ENCODE measurements at places on chromosomes 12 and 14.

GRCh38 chr14:35558680-35559079, 24.7 kb downstream of the INSM2 start:
- DNase-seq: no peak

- no peak for DNase-seq
These were observed 220.2 kb downstream of the SLC41A2 start for GRCh38 chr12:104737791-104738301.

GRCh38 chr12:5467931-5468330, 36.0 kb downstream of the NTF3 start:
- no peak for DNase-seq

DNA sequence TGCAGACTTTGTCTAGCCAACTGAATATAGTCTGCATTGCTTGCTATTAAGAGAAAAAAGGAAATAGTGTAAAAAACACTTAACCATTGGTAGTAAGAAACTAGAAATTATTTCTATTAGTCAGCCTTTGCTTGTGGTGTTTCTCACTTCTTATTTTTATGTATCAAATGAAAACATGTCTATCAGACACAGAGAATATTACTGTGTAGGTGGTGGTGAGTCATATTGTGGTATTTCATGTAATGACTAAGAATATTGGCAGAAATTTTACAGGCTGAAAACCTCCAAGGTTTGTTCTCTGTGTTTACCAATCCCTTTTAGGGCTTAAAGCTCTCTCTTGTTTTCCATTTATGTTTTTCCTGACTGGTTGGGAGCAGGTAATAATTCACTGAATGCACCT, 87.2 kb downstream of the DAAM1 start:
- no peak for DNase-seq

GRCh38 chr12:116520801-116521471, 38.2 kb upstream of the MAP1LC3B2 start:
- DNase-seq: no peak

DNA sequence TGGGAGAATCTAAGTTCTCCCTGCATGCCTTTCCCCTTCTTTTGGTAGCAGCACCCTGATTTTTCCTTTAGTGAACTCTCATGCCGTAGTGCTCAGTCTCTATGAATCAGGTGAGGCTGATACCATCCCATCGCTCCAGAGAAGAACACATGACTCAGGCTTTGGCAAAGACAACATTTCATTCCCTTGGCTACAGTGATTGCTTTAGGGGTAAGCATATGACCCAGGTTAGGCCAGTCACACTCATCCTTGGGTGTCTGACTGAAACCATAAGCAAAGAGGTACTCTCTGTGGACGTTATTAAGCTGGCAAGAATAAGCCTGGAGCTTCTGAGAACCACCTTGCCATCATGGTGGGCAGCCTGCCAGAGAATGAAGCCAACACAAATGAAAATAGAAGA, 141.8 kb downstream of the MYRFL start:
- DNase-seq: no peak

DNA sequence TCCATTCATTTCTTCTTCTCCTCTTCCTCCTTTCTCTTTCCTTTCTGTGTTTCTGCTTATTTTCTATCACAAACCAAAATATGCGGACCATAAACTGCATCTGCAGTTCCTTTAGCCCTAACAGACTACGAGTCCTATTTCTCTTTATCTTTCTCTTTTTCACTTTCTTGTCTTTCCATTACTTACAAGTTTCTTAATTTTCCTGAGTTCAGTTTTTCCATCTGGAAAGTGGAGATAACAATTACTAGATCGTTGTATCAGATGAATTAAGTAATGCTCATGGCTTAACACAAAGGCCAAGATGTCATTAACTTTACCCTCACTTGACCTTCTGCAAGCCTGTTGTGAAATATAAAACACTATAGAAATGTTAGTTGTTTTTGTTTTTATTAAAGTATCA, 983 bp upstream of the COPS7A start:
- no peak for DNase-seq

DNA sequence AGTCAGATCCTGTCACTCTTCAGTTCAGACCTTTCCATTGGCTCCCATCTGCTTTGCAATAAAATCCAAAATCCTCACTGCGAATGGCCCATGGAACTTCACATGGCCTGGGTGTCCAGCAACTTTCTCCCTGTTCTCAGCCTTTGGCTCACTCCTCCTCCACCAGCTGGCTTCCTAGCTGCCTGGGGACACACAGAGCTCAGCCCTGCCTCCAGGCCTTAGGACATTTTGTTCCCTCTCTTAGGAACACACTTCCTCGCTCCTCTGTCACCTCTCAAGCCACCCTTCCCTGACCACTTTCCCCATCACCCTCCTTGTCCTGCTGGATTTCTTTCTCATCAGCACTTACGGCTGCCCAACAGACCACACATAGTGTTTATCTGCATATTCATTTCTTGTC, 419.6 kb downstream of the MED13L start:
- DNase-seq: no peak

GRCh38 chr12:40351976-40352375, 127.2 kb downstream of the LRRK2 start:
- no peak for DNase-seq

GRCh38 chr14:74663884-74664283, 49.0 kb downstream of the AREL1 start:
- no peak for DNase-seq

- no peak for DNase-seq
These were observed 103.2 kb upstream of the MDGA2 start for GRCh38 chr14:47778631-47779030.

GRCh38 chr12:53676656-53677015, 753 bp upstream of the ATP5MC2 start:
- no peak for DNase-seq

DNA sequence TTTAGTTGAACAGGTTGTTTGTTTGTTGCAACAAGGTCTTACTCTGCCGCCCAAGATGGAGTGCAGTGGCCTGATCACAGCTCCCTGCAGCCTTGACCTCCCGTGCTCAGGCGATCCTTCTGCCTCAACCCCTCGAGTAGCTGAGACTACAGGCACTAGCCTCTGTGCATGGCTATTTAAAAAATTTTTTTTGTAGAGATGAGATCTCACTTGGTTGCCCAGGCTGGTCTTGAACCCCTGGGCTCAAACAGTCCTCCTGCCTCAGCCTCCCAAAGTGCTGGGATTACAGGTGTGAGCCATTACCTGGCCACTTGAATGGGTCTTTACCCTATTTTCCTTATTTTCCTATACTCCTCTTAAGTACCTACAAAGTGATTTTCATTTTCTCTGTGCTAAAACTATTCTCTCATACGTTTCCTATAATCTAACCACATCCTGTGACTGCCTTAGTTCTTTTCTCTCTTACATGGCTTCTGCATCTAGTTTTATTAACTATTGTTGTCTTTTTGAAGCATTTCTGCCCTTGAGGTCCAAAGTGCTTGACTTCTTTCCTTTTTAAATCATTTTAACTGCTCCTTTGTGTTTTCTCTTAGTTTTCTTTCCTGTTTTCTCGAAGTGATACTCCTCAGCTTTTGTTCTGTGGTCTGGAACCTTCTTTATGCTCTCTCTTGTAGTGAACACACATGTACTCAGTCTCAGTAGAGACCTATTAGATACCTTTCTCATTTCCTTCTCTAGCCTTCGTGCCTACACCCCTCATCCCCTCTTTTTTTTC, 14.1 kb downstream of the GPX2 start:
- no peak for DNase-seq

- no peak for DNase-seq
These were observed 22.9 kb upstream of the LTBP2 start for GRCh38 chr14:74634964-74635363.

GRCh38 chr12:53070877-53071492, 8.2 kb downstream of the SPRYD3 start:
- peak; percentile 54 for DNase-seq

DNA sequence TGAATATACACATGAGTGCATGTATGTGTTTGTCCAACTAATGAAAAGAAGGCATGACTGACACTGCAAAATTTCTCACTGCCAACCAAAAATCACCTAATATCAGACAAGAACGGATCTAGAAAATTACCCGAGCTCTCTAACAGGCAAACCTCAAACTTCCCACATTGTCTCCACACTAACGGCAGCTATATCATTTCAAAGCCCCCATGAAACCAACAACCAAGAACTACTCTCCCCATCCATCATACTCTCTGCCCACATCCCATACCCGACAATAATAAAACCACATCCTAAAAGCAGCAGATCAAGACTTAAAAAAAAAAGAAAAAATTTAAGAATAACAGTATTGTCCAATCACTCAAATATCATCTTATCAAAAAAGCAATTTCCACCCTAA, 227.1 kb downstream of the CEP128 start:
- no peak for DNase-seq

GRCh38 chr14:104784218-104784568, 11.4 kb downstream of the AKT1 start:
- no peak for DNase-seq

GRCh38 chr14:35229084-35229791, 62.9 kb upstream of the PSMA6 start:
- no peak for DNase-seq

- DNase-seq: no peak
These were observed 102.5 kb downstream of the FGD4 start for GRCh38 chr12:32501835-32502333.

DNA sequence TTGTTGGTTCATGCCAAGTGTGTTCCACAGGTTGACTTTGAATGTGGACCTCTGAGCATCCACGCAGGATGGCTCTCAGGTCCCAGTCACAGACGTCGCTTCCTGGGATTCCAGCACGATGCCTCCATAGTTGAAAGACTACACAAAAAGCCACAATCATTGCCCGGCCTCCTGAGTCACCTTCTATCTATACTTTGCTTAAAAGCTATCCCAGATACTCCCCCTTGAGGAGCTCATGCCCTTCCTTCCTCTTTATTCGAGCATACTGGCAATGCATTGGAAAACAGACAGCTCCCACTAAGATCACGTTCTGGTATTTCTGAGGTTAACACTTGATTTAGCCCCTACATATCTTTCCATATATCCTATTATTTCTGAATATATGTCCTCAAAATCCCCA, 40.1 kb downstream of the ZNF664 start:
- no peak for DNase-seq

DNA sequence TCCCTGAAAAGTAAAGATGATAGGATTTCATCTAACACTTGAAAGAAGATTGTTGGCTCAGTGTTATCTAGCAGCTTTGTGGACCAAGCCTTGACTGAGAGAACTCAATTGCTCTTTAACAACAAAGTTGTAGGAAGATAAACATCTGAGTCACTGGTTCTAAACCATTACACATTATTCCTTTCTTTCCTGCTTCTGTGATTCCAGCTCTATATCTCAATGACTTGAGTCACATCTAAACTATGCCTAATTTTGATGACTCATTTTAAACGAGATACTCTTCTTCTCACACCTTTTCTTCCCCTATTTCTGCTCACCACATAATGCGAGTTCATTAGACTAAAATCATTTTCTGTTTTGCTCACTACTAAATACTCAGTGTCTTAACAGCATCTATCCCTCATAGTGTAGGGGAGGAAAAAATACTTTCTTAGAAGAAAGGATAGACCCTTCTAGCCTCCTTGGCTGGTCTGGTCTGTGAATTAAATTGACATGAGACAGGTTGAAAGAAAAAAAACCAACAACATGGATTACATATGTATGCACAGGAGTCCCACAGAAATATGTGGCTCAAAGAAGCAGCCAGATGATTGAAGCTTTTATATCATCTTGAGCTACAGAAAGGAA, 201.4 kb downstream of the C12orf50 start:
- no peak for DNase-seq

DNA sequence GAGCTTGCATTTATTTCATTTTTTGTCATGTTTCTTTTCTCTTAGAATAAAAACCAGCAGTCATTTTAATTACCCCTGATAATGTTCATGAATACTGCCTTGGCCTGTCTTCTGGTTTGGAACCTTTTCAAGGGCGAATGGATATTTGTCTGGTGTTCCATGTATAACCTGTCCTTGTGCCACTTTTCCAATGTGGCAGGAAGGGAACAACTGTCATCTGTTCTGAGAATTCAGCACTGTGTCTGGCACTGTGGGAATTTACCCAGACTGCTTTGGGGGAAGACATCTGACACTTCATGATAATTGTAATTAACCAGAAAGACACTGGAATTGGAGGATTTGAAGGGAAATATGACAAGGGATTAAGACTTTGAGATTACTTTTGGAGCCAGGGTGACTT, 352.8 kb downstream of the APAF1 start:
- no peak for DNase-seq

- DNase-seq: no peak
These were observed 35.0 kb upstream of the FUT8 start for GRCh38 chr14:65377576-65377975.

DNA sequence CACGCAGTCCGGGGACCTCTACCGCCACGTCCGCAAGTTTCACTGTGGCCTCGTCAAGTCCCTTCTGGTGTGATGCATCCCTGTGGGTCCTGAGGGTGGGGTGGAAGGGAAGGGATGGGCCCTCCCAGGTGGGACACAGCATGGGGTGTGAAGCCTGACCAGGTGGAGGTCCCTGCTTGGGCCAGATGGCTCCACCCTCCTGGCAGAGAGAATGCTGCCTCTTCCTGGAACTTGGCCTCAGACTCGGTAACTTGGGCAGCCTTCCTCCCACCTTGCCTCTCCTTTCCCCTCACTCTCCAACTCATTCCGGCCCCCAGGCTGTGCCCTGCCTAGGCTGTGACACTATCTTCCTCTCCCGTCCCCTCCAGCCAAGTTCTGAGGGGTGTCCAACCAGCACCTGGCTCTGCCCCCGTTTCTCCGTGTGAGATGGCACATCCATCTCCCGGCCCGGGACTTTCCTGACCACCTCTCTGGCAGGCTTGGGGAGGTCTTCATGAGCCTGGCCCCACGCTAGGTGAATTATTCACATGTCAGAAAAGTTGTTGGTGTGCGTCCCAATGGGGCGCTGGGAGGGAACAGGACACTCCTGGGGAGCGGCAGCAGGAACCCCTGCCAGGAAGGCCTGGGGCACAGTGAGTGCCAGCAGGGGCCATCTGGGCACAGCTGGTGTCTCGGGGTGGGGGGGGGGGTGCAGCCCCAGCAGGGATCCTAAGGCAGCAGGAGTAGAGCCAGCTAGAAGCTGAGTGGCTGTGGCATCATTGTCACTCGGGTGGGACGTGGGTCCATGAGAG, 1.7 kb downstream of the ZBTB42 start:
- no peak for DNase-seq

- no peak for DNase-seq
These were observed 826 bp upstream of the CACNA1C start for GRCh38 chr12:2051700-2052621.

DNA sequence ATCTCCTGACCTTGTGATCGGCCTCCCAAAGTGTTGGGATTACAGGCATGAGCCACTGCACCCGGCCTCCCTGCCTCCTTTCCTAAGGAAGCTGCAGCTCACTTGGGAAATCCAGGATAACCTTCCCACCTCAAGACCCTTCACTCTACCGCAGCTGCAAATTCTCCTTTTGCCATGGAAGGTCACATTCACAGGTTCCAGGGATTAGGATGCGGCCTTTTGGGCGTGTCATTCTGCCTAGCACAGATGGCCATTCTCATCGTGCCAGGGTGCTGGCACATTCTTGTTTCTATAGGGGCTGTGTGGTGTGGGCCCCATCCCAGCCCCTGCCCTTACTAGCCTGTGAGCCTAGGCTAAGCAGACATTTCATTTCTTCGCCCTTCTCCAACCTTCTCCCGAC, 219.9 kb downstream of the CHST11 start:
- DNase-seq: no peak

Measured in chondrocyte (in vitro differentiated cells).